ENCODE measurements at places on chromosomes 5 and 9. TPM values are rescaled to one million over a fixed set of nuclear protein-coding genes. Genes with fewer than 3 reads are reported as not detected.
A peak's percentile ranks its signal among the peaks of the same experiment; 100 is the strongest.

- no peak for DNase-seq
Measured at GRCh38 chr5:114957384-114957783, 212.3 kb downstream of the TRIM36 start.

The N4BP3 gene
- total RNA-seq = 2.7 TPM

GRCh38 chr5:80760680-80761079 is 105.9 kb upstream of the DHFR start:
- DNase-seq = no peak

- no peak for DNase-seq
Measured at GRCh38 chr5:38994324-38994927, 79.8 kb downstream of the RICTOR start.

The ARHGEF39 gene
- total RNA-seq = 0.45 TPM

DNA sequence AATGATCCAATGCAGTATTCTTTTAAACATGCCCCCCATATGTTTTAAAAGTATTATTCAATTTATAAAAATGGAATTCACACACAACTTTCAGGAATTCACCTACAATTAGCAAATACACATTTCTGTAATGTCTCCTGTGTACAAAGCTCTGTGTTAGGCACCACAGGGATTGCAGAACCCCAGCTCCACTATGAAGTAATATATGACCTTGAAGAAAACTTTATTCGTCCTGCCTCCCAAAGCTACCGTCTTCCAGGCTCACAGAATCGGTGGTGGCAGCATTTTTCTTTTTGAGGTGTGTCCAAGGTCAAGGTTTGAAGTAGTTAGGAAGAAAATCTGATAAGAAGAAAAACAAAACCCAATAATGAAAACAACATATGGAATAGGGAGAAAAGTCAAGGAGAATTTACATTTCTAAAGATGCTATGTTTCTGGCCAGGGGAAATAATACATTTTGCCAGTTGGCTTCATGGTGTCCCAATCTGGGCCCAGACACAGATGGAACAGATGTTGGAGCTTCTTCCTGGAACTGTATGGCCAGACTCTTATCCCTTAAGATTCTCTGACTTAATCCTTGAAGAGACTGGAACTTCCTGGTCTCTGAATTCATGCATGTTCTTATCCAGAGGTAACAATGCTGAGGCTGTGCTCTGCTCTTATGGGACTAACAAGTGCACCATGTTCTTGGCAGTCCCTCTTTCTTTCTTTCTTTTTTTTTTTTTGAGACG is 22.0 kb upstream of the LVRN start:
- DNase-seq = no peak

DNA sequence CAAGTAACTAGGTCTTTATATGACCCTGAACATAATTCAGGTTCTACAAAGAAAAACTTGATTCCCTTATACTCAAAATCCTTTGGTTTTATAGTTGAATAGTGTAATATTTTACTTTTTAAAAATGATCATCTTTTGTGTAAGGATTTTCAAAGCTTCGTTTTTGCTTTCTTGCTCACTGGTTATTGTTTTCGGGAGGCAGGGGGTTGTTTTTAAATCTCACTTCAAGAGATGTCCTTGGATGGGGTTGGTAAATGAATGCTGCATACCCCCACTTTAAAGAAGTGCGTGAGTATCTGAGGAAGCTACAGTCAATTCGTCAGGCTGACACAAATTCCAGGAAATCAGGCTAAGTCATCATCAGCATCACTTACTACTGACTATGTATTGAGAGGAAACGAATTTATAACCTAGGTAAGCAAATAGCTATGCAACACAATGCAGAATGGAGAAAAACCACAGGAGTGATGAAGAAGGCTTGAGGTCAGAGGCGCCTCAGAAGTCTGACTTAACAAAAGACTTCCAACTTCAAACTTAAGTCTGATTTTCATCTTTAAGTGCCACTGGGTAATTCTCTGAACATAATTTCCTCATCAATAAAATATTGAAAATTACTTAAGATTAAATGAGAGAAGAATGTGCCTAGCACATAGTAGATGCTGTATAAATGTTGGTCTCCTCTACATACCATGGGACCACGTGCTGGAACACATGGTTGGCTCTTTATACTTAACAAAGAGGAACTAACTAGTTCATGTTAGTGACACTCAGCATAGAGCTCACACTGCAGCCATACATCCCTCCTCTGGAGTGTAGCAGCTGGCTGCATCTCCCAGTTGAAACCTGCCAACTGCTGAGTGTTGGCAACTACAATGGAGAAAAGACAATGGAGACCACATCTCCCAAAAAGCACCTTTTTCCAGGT is 106.0 kb upstream of the KIF2A start:
- DNase-seq = no peak

The PCDHGA4 gene
- total RNA-seq = 8.4 TPM

DNA sequence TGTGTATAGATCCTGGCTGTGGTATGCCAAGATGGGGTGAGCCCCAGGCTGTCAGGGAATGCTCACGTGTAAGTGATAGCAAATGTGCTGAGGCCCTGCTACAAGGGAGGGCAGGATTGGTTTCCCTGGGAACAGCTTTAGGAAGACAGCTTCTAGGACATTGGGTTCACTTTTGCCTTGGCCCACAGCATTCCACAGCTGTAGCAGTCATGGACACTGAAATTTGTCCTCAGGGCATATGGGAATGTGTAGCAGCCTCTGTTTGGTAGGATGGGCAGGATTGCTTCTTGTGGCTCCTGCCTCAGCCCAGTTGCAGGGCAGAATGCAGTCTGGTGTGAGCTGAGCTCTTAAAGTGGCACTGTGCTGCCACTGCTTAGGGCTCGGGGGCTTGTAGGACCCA is 1061.7 kb upstream of the WWC1 start:
- no peak for DNase-seq

DNA sequence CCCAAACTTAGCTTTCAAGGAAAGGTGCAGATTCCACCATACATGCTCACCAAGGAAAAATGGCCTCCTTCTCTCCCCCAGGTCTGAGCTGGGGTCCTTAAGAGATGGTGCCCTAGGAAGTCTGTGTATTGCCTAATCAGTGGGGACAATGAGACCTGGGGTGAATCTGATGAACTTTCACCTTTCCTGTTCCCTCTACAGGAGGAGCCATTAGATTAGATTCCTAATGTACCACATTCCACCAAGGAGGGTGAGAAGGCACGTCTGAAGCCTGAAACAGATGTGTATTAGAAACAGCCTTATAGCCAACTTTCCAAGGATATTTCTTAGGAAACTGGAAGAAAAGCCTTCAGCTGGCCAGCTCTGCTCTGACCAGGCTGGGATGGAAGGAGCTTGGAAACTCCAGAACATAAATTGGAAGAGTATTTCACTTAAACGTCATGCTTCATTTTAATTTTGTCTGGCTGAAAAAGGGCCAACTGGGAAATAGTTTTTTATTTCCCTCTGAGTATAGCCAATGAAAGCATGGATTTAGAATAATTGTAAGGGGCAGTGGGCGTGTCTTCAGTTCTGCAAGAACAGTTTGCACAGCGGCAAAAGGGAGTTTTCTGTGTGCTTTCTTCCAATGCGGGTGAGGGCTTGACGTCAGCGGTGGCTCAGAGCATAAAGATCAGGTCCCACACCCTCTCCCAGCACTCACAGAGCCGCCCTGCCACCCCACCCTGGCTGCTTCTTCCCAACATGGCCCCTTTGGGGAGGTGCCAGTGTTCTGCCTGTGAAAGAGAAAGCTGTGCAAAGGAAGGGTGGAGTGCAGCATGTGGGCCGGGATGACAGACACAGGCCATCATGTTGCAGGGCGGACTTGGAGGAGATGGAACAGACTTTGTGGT is 210.9 kb downstream of the ESM1 start:
- peak; percentile 84 for DNase-seq

DNA sequence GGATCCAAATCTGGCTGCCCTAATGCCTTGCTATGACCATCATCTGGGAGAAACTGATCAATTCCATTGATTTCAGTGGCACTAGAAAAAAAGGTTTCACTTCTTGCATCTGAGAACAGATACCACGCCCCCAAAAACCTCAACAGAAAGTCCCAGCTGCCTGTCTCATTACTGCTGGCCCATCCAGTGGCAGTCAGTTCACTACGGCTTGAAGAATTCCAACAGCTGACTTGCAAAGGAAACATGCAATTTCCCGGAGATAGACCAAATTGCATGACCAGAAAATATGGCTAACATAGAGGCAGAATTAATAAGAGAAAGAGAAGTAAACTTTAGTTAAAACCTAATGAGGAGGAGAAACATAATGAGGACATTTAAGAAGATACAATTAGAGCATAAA is 48.6 kb downstream of the UGCG start:
- DNase-seq = no peak

The FBXO4 gene
- 3.1 TPM for total RNA-seq

- DNase-seq = no peak
Measured at GRCh38 chr9:91897201-91897600, 52.8 kb downstream of the ROR2 start.

The PDE8B gene
- 0.69 TPM for total RNA-seq

GRCh38 chr5:136810261-136810801 is 445.0 kb upstream of the TRPC7 start:
- no peak for DNase-seq

GRCh38 chr5:156387391-156387790 is 60.4 kb downstream of the SGCD start:
- no peak for DNase-seq

GRCh38 chr5:56717253-56717987 is 97.9 kb upstream of the MAP3K1 start:
- no peak for DNase-seq

DNA sequence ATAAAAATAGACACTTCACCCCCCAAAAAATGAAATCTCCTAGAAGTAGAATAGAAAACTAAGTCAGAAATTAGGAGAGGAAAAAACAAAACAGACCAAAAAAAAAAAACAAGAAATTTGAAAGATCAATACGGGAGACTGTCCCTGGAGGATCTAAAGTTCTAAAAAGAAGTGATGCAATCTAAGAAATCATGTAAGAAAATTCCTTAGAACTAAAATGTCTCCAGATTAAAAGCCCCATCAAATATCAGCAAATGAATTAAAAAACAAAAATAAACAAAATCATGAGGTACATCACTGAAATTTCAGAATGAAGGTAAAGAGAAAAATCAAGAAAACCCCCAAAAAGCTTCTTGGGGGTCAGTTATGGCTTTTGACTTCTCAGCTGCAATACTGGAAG is 13.5 kb downstream of the FNIP1 start:
- DNase-seq = no peak

GRCh38 chr9:15417626-15418025 is 5.0 kb upstream of the SNAPC3 start:
- DNase-seq = no peak

The TMEM250 gene
- 16.6 TPM for total RNA-seq

GRCh38 chr5:77937015-77937908 is 161.1 kb upstream of the TBCA start:
- no peak for DNase-seq

- no peak for DNase-seq
Measured at GRCh38 chr5:107381189-107381856, 289.4 kb downstream of the EFNA5 start.

The MYORG gene
- total RNA-seq = 5.3 TPM

DNA sequence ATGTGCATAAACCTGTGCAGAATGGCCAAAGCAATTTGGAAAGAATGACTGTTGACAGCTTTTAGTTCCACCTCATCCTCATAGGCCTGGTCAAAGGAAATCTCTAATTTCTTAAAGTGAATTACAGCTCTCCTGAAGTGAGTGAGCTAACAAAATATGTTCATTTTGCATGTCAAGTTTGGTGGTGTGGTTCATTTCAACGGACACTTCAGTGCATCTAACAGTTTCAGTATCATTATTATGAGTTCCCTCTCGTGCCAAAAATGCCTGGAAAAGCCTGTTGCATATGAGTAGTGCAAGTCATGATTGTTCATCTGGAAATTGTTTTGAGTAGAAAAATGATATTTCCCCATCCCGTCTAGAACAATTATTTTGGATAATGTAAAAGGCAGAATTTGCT is 53.2 kb upstream of the HMHB1 start:
- DNase-seq = no peak

- no peak for DNase-seq
Measured at GRCh38 chr5:146185161-146185560, 2.7 kb upstream of the LARS1 start.

The SEMA5A gene
- 25.3 TPM for total RNA-seq

DNA sequence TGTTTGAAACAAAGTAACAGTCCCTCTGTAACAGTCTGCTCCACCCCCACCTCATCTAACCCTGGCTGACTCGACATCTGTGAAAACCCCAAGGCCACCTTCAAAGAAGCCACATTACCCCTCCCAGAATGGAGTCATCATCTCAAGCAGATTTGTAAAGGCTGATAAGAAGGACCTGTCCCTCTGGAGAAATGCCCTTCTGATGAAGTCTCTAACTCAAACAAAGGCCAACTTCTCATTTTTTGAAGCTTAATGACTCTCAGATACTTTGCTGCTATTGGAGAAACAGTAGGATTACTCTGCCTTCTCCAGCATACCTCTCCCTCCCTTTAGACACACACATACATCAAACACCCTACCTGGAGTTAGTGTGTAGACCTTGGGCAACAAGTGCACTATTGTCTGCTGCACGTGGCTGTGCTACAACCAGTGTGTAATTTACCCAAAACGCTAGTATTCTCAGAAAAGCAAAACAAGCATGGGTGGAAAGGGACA is 5.3 kb upstream of the SUSD1 start:
- no peak for DNase-seq

The OBP2B gene
- total RNA-seq = not detected

GRCh38 chr5:83548581-83548980 is 77.0 kb downstream of the VCAN start:
- DNase-seq = no peak

GRCh38 chr5:157571357-157571827 is 4.2 kb downstream of the ADAM19 start:
- DNase-seq = no peak

The SVEP1 gene
- total RNA-seq = 5.7 TPM

GRCh38 chr9:130997925-130998596 is 10.9 kb upstream of the LAMC3 start:
- peak; percentile 85 for DNase-seq

GRCh38 chr5:36875051-36875789 is 1.3 kb upstream of the NIPBL start:
- peak; percentile 64 for DNase-seq

DNA sequence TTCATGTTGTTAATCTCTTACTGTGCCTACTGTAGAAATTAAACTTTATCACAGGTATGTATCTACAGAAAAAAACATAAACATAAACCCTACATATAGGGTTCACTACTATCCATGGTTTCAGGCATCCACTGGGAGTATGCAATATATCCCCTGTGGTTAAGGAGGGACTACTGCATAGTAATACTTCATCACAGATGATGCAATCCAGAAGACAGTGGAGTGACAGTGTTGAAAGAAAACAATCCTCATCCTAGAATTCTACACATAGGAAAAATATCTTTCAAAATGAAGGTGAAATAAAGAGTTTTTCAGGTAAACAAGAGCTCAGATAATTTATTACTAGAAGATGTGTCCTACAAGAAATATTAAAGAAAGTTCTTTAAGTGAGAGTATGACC is 105.9 kb downstream of the HOMER1 start:
- no peak for DNase-seq

The GDF9 gene
- total RNA-seq = 0.30 TPM

GRCh38 chr5:150137997-150138396 is 17.6 kb downstream of the PDGFRB start:
- DNase-seq = no peak

- DNase-seq = no peak
Measured at GRCh38 chr9:89037891-89038290, 46.6 kb downstream of the S1PR3 start.

The IFNA13 gene
- total RNA-seq = not detected

Data from left ventricle myocardium superior (tissue), 1 donor.